ENCODE measurements at places on chromosomes 12 and 14.

- DNase-seq, result no peak
These were observed 4.1 kb downstream of the TMEM121 start for GRCh38 chr14:105530285-105531087.

GRCh38 chr12:98745578-98746391 lies 100.7 kb downstream of the APAF1 start:
- DNase-seq, result no peak

GRCh38 chr12:122052285-122052684 lies 26.3 kb upstream of the MLXIP start:
- no peak for DNase-seq

GRCh38 chr14:94689985-94690400 lies 77.8 kb downstream of the SERPINA3 start:
- no peak for DNase-seq

- DNase-seq, result no peak
These were observed 115.2 kb upstream of the ARHGAP5 start for GRCh38 chr14:31961896-31962295.

DNA sequence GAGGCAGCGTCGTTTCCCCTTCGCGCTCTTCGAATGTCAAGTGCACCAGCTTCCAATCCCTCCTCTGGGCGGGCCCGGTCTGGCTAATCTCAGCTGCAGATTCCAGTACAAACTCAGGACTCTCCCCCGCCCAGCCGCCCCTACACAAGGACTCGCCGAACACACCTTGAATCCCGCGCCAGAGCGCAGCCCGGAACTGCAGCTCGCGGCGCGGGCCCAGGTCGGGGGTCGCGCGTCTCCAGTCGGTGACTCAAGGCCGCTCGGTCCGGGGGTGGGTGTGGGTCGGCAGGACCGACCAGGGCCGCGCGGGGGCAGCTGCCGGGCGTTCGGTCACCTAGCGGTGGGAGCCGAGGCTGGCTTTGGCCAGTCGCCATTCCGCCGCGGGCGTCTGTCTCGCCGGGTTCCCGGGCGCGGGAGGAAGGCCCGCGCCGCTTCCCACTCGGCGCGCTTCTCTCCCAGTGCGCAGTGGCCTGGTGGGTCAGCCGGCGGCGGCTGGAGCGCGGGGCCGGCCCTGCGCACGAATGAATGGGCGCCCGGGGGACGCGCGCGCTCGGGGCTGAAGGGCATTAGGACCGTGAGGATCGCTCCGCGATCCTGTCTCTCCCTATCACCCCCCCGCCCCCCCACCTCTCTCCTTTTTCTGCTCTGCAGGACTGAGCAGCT lies at the start of gene GALNT16:
TSS of gene GALNT16 (plus strand) at position 632 of the 663 bp plus-strand sequence. CDS start 133 bp downstream, outside the sequence.
- no peak for DNase-seq

- no peak for DNase-seq
These were observed 42.2 kb downstream of the SUDS3 start for GRCh38 chr12:118418385-118419057.

DNA sequence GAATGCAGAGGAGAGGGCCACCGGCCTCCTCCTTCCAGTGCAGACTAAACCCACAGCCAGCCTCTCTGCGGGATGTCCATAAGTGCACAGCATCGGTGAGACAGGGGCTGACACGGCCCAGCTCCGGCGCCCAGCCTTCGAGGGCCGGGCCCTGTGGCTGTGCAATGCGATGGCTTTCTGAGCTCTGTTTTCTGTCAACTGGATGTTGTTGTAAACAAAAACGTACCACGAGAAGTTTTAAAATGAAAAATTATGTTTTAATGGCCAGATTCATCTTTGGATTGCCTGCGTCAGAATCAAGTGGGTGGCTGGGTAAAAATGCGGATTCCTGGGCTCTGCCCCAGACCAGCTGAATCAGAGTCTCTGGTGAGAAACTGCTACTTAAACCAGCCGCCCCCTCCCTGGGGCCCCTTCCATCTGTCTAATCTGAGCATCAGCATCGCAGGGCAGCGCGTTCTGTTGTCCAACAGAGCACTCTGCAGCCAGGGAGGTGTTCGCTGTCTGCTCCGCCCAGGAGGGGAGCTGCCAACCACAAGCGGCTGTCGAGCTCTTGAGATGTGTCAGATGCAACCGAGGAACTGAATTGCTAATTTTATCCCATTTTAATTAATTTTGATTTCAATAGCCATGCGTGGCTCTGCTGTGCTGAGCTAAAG lies 133.4 kb downstream of the RFLNA start:
- no peak for DNase-seq

DNA sequence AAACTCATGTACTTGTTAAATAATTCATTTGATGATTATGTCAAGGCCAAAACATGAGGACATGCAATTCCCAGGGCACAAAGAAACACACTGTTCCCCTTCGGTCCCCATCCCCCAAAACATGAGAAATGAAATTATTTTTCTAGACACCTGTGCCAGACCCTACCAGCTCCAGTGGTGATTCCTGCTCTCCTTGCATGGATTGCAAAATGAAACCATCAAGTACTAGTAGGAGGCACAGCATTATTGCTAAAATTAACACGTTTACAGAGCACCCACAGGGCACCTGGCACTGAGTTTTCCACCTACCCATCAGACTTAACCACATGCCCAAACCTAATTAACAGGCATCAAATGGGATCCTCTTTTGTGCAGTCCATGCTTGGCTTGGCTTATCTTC lies 76.6 kb downstream of the ZFC3H1 start:
- no peak for DNase-seq

- no peak for DNase-seq
These were observed 53.9 kb downstream of the DYNC1H1 start for GRCh38 chr14:102018251-102018650.

DNA sequence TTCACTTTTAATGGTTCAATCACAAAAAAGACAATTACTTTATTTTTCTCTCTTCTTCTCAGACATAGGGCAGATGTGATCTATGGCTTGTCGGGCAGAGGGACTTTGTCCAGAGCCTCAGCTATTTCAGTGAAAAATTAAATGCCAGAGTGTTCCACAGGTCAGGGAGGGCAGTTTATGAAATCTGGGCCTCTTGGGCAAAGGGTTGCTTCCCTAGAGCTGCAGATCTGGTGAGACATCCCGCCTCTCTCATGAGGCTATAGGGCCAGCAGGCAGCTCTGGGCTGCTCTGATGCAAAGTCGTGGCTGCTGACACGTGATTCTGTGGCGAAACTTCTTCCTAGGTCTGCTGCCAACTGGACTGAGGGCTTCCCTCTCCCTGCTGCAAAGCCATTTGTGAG lies 6.0 kb downstream of the CLMN start:
- no peak for DNase-seq

GRCh38 chr14:67411820-67412421 lies at the start of gene PLEK2:
TSS of gene PLEK2 (minus strand) at chr14:67412165. CDS start at chr14:67412059, 106 bp downstream.
- no peak for DNase-seq

- no peak for DNase-seq
These were observed 6.4 kb downstream of the STX2 start for GRCh38 chr12:130832561-130833209.

DNA sequence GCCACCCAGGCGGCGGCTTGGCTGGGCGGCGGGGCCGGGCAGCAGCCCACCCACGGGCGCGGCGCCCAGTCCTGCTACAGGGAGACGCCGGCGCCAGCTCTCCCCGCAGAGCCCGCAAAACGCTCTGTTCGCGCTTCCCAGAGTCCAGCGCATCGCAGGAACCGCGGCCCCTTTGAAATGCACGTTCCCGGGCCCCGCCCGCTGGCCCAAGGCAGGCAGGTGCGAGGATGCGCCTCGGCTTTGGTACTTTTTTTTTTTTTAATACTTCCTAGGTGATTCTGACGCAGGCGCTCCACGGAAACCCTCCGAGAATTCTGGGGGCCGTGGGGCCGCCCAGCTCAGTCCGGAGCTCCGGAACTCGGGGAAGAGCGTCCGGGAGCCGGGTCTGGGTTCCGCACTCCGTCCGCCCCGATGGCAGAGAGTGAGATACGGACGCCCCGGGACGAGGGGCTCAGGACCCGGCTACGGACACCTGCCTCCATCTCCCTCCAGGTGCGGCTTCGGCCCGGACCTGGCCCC lies 483 bp downstream of the POC1B start:
- peak; percentile 44 for DNase-seq

- no peak for DNase-seq
These were observed 113.8 kb upstream of the CCDC175 start for GRCh38 chr14:59690426-59690825.

DNA sequence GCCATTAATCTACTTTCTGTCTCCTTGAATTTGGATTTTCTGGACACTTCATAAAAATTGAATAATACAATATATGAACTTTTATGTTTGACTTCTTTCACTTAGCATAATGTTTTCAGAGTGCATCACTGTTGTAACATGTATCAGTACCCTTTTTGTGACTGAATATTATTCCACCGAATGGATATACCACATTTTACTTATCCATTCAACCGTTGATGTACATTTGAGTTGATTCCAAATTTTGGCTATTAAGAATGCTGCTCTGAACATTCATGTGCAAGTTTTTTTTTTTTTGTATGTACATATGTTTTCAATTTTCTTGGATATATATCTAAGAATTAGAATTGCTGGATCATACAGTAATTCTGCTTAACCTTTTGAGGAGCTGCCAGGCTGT lies 43.2 kb downstream of the CPSF2 start:
- no peak for DNase-seq

GRCh38 chr12:110600254-110600653 lies 13.7 kb upstream of the TCTN1 start:
- DNase-seq, result no peak

DNA sequence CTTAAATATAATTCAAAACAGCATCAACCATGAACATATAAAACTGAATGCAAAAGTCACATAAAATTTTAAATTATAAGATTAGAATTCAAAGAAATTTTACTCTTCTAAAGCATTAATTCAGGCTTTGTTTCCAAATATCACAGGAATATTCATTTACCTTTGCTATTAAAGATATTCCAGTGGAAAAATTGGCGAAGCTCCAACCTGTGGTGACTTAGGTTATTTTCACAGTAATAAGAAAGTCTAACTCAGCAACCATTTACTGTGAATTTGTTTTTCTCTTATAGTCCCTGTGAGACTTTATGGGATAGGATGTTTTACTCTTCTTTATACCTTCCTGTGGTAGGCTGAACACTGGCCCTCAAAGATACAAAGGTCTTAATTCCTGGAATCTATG lies 3.2 kb downstream of the WDR89 start:
- no peak for DNase-seq

- no peak for DNase-seq
These were observed 74.8 kb upstream of the PLXNC1 start for GRCh38 chr12:94073441-94074051.

- no peak for DNase-seq
These were observed 53.3 kb downstream of the BDKRB1 start for GRCh38 chr14:96309133-96309895.

DNA sequence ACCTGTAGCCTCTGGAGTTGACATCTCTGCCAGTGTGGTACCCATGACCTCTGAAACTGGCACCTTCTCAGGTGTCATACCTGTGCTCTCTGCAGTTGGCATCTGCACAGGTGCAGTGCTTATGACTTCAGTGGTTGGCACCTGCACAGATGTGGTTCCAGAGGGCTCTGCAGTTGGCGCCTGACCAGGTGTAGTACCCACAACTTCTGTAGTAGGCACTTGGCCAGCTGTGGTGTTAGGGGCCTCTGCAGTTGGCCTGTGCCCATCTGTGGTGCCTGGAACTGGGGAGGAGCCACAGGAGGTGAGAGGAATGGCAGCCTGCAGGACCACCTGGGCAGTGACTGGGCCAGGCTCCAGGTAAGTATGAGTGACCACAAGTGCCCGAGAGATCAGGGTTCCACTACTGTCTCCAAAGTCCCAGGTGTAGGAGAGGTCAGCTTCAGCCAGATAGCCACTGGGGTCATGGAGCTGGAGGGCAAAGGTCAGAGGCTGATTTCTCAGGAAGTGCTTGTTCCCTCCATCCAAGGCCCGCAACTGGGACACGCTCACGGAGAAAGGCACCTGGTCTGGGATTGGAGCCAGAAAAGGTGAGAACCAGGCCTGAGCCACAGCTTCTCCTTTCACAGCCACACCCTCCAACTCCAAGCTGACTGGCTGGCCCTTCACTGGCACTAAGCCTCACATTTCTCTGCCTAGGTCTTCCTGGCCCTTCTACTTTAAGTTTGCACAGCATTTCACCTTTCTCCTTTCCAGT lies 8.6 kb downstream of the PMEL start:
- no peak for DNase-seq

DNA sequence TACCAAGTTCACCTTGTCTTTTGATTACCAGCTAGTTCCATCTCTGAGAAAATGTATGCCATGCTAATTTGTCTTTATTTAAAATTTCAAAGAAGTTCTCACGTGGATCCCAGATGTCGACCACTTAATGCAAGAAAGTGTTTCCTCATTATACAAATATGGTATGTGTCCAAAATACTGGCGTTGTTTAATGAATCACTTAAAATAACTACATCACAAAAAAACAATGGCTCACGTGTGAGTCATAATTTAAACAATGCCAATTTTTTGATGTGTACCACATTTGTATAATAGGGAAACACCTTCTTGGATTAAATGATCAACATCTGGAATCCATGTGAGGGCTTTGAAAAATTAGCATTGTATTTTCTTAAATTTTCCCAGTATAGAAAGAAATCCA lies 40.8 kb downstream of the DBX2 start:
- no peak for DNase-seq

DNA sequence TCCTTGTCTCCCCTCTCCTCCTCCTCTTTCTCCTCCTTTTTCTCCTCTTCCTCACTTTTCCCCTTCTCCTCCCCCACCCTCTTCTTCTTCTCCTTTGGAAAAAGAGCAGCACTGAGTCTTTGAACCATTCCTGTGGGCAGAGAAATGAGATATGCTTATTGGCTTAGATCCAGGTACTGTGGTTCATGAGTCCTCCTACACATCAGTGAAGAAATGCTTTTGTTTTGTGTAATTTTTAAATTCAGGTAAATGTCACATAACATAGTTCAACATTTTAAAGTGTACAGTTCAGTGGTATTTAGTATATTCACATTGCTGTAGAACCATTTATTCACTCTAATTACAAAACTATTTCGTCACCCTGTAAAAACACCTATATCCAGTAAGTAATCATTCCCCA lies 402.1 kb downstream of the AACS start:
- DNase-seq, result no peak

DNA sequence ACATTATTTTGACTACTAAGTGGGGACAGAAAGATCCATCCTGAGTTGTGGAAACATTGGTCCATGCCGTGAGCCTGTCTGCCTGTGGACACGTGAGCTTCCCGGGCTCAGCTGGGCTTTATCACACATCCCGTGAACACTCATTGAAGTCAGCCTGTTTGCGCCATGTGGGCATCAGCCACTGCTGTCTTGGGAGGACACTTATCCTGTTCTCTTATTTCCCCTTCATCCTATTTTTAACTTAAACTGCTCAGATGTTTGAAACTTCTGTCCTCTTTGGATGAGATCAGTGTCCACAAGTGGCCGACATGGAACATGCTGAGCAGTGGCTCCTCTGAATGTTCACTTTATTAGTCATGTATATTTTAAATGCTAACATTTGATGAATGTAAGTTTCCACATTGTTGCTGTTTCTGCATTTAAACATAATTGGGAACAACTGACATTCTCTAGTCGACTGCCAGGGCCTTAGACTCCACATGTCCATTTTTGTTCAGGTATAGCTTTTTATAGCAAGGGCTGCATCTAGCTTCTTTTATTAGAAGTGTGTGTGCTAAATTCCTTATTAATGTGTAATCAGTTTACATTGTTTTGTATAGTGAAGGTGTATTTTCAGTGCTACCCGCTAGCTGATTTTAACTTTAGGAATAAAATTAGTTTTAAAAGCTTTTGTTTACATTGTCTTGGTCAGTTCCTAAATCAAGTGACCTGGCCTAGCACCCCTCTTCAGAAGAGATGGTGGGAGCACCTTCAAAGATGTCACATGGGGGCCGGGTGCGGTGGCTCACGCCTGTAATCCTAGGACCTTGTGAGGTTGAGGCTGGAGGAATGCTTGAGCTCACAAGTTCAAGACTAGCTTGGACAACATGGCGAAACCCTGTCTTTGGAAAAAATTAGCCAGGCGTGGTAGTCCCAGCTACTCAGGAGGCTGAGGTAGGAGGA lies 24.0 kb downstream of the RNF34 start:
- no peak for DNase-seq

Data from caudate nucleus (tissue), 63 donors.